SW480 (cell line): ENCODE measurements at places on chromosomes 6 and 20.

GRCh38 chr6:128844598-128844997 lies 38.3 kb upstream of the LAMA2 start:
- no peak for DNase-seq

- no peak for DNase-seq
These were observed 12.2 kb downstream of the PRDM13 start for GRCh38 chr6:99618649-99619408.

- DNase-seq, result no peak
These were observed 126.6 kb upstream of the NAA20 start for GRCh38 chr20:19890445-19891051.

GRCh38 chr6:167094436-167094819 lies 28.5 kb upstream of the CCR6 start:
- no peak for DNase-seq

GRCh38 chr6:106539936-106540335 lies 89.4 kb downstream of the RTN4IP1 start:
- DNase-seq, result no peak

DNA sequence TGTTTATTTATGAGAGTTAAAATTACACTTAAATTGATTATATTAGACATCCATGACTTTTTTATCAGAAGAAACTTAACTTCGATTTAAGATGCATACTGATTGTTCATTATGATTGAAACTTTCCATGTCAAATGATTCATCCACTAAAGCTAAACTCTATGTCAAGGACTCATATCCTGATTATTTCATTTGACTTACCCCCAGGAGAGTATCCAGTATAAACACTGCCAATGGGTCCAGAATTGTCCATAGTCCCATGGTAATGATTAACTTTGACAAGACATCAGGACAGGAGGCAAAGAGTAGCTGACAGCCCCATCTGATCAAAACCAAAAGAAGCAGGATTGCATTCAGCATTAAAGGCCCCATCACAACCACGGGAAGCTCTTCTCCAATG lies 709.9 kb downstream of the TFAP2A start:
- no peak for DNase-seq

DNA sequence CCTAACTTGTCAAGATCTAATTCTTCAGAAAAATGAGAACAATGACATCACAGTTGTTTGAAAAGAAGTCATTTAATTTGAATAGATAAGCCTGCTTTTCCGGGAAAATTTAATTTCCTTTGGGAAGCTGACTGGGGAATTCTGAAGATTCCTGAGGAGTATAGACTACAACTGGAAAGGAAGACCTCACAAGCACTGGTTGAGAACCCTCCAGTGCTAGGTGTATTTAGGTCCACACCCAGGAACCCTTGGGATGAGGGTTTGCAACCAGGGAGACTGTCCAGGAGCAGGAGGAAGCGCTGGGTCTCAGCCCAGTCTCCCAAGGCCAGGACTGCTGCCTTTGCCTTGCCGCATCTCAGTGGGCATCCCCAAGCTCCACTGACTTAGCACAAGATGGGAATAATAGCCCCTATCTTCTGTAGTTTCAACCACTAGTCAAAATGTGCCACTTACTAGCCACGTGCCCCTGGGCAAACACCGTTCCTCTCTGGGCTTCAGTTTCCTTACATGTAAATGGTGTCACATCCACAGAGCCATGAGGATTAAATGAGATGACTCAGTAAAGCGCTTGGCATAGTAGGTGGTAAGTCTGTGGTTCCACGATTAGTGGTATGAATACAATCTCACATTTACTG lies 6.9 kb upstream of the CD93 start:
- no peak for DNase-seq

DNA sequence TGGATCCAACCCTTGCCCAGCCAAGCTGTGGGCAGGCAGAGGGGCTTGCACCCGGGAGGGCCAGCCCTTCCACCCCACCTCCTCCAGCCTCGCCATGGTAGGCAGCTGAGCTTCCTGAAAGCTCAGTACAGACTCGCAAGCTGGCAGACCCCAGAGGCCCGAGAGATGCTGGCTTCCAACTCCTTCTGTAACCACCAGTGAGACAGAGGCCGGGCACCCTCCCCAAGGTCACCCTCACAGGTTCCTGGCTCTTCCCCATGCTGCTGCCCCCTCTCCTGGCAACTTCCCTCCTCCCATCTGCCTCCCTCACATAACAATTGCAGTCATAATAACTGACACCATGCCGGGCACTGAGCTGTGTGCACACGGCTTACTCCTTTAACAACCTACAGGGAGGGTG lies 26.2 kb upstream of the NOL4L start:
- no peak for DNase-seq

DNA sequence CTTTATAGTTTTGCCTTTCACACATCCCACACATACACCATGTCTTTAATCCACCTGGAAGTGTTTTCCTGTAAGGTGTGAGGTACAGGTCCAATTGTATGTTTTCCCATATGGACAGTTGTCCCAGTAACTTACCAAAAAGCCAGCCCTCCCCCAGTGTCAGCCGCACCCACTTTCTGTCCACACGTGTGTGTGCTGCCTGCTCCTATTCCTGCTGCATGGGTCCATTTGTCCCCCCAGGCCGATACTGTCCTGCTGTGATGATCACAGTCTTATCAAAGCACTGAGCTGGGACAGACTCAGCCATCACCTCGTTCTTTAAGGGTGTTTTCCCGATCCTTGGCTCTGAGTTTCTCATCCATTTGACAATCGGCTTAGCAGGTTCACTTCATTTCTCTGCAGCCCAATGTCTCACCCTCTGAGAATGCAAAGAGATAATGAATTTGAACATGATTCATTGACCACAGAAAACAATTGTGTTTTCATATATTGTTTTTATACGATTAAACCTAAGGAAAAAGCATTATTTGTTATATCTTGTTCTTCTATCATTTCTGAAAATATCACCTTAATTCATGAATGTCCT lies 9.6 kb downstream of the VSX1 start:
- DNase-seq, result peak; percentile 54

DNA sequence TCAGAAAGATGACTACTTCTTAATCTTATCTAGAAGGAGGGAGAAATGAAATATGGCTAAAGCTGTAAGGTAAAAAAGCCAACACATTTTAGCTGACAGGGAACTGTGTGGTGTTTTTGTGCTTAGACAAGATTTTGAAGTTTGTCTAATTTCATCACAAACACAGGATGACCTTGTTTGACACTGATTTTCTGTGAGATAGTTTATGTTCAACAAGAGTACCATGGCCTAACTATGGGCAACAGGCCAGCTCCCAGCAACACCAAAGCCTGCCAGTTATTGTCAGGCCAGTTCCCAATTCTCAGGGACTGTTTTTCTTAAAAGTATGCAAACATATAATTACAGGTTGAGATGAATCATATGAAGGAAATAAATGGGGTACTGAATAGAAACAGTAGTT lies 5.5 kb upstream of the ABCF1 start:
- no peak for DNase-seq

- DNase-seq, result no peak
These were observed 109.8 kb upstream of the SGK1 start for GRCh38 chr6:134427721-134428120.

DNA sequence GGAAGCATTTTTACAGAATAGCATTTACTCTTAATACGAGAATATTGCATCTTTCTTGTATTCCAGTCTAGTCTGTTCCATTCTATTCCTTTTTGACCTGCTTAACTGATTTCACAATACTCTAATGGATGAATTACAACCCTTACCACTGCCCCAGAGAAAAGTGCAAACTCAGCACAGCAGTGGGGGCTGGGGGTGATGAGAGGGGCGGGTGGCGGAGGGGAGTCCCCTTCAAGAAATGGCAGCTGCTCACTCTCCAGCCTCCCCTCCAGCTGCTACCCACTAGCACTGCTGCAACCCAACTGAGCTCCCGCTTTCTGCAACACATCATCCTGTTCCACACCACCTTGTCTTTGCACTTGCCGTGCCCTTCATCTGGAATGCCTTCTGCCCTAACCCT lies 30.1 kb downstream of the PIM1 start:
- DNase-seq, result no peak

GRCh38 chr6:113004470-113005270 lies 657.5 kb downstream of the RFPL4B start:
- no peak for DNase-seq

- DNase-seq, result no peak
These were observed 53.3 kb downstream of the CAP2 start for GRCh38 chr6:17446713-17447112.

DNA sequence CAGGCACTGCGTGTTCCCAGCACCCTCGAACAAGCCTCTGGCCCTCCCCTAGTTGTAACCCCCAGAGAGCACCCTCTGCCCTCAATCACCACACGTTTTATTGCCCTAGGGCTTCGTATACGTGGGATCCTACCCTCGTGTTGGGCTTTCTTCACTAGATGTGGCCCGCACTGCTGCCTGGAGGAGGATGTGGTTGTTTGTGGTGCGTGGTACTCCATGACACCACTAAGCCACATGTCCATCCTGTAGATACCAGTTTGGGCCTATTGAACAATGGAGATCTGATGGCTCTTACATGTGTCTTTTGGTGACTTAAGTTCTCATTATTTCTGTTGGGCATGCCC lies 17.0 kb downstream of the SLC2A4RG start:
- DNase-seq, result no peak

GRCh38 chr6:11431455-11431937 lies 106.1 kb upstream of the TMEM170B start:
- DNase-seq, result no peak

DNA sequence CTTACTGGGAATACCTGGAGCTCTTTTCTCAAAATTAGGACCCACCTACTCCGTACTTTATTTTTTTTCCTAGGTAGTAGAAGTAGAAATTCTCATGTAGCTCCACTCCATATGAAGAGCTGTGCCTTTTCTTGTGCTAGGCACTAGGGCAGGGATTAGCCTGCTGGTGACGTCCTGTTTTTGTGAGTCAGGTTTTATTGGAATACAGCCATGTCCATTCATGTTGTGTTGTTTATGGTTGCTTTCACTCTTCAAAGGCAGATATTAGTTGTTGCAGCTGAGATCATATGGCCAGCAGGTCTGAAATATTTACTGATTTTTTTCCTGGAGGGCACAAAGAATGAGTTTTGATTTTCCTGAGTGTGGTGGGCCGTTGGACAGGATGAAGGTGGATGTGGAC lies 20.5 kb downstream of the XRN2 start:
- peak; percentile 70 for DNase-seq

DNA sequence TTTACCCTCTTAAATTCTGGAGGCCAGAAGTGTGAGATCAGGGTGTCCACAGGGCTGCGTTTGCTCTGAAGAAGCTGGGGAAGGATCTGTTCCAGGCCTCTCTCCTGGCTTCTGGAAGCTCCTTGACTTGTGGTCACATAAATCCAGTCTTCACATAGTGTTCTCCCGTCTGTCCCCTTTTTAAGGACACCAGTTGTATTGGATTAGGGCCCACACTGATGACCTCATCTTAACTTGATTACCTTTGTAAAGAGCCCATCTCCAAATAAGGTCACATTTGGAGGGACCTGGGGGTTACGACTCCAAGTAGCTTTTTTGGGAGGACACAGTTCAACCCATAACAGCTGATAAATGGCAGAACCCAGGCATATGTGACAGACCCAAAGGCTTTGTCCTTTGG lies 20.0 kb upstream of the WFDC2 start:
- DNase-seq, result no peak

DNA sequence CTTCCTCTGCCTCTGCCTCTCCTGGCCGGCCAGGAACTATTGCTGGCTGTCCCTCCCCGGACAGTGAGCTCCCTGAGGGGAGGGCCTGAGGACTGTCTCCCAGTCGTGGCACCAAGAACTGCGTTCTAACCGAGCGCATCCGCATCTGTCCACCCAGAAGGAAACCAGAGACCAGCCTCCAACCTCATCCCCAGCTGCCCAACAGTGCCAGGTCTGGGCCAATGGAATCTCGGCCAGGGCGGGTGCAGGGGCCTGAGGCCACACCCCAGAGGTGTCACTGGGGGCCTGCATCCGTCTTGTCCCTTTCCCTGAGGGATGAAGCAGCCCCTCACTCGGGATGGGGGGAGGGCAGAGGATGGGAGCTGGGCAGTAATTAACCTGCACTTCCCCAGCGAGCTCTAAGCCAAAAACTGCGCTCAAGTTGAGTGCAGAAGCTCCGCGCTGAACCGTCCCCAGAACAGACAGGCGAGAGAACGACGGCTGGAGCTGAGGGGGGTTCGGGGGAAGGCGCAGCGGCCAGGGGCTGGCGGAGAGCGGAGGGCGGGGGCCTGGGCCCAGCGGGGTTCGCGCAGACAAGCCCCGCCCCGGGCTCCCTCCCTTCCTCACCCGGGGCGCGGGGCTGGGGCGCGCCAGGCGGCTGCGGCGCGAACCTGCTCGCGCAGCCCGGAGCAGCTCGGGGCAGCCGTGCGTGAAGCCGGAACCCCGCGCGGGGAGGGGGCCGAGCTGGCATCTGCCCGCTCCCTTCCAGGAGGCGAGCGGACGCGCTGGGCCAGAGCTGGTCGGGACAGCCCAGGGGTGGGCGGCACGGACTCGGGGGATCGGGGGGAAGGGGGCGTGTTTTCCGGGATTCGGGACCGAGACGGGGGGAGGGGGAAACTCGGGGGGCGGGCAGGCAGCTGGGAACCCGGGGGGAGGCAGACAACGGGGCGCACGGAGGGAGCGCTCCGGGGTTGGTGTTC lies 1.4 kb downstream of the TFEB start:
- DNase-seq, result peak; percentile 62

GRCh38 chr6:85421972-85422371 lies 27.9 kb upstream of the NT5E start:
- DNase-seq, result no peak

DNA sequence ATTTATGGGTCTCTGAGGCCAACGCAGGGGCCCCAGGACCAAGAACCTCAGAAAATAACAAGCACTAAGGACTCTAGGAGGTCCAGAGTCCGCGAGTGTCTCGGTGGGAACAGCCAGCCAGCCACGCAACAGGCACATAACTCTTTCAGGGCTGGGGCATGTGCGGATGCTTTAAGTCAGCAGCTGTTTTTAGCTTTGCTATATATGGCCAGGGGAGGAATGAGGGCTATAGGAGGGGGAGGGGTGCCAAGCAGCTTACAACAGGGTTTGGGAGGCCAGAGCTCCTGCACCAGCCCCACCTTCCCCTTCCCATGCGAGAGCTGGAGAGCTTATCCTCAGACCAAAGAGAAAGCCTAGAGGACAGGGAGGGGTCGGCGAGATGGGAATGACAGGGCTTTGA lies 6.2 kb downstream of the JPH2 start:
- no peak for DNase-seq

GRCh38 chr6:27553123-27553904 lies 80.4 kb upstream of the ZNF184 start:
- DNase-seq, result peak; percentile 6

- peak; percentile 7 for DNase-seq
These were observed 1.0 kb downstream of the CLIC5 start for GRCh38 chr6:46014511-46015118.

GRCh38 chr20:24684421-24684871 lies 215.0 kb downstream of the SYNDIG1 start:
- DNase-seq, result no peak

- DNase-seq, result no peak
These were observed 753.4 kb upstream of the ADGRB3 start for GRCh38 chr6:67881706-67882065.
